ENCODE measurements at places on chromosomes 6 and 20.
A peak's percentile ranks its signal among the peaks of the same experiment; 100 is the strongest.

GRCh38 chr20:4411744-4412143 is 310.0 kb upstream of the PRND start:
- no peak for DNase-seq

DNA sequence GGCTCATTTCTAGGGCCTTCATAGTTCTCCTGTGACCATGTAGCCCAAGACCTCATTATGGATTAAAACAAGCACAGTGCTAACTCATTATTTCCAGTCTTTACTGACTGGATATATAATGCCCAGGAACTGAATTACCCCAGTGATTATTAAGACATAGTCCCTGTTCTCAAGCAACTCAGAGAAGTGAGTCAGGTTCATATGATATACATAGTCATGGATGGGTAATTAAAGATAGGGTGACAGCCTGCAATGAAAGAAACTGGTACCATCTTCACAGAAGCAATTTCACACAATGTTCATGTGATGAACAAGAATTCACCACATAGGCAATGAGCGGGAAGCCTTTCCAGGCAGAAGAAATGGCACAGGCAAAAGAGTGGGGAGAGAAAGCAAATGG is 3.5 kb downstream of the TRIM27 start:
- no peak for DNase-seq

- DNase-seq = no peak
Measured at GRCh38 chr6:36662380-36662779, 16.1 kb upstream of the CDKN1A start.

- DNase-seq = peak; percentile 81
Measured at GRCh38 chr20:45771182-45771759, 20.4 kb downstream of the WFDC3 start.
